ENCODE measurements at places on chromosomes 7 and 10.

GRCh38 chr10:95832216-95833041 is 75.3 kb upstream of the CC2D2B start:
- no peak for DNase-seq

DNA sequence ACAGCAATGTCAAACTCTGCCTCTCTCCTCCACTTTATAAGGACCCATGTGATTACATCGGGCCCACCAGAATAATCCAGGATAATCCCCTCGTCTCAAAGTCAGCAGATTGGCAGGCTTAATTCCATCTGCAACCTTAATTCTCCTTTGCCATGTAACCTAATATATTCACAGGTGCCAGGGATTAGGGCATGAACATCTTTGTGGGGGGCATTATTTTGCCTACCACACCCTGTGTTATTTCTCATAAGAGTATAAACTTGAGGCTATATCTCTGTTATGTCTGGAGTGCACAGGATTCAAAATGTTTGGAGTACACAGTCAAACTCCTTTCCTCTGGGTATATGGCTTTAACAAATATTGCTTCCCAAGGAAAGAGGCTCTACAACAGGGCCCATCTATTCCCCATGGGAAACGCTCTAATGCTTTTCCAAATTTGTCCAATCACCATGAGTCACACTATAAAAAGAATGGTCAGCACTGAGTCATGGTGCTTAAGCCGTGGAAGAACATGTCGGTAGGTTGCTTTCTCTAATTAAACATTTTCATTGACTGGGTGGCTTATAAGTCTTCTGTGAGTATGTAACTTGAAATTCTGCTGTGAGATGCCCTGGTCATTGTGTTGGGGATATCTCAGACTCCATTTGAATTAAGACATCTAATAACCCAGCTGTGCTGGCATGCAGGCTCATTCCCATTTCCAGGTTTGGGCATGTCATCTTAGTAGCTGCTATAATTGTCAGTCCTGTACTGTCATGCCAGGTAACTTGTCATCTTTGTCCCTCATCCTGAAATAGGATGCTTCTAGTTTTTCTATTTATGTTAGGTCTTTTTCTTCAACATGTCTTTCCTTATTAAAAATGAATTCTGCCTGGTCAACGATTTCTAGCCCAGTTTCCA is 11.5 kb upstream of the AKR1B10 start:
- no peak for DNase-seq

DNA sequence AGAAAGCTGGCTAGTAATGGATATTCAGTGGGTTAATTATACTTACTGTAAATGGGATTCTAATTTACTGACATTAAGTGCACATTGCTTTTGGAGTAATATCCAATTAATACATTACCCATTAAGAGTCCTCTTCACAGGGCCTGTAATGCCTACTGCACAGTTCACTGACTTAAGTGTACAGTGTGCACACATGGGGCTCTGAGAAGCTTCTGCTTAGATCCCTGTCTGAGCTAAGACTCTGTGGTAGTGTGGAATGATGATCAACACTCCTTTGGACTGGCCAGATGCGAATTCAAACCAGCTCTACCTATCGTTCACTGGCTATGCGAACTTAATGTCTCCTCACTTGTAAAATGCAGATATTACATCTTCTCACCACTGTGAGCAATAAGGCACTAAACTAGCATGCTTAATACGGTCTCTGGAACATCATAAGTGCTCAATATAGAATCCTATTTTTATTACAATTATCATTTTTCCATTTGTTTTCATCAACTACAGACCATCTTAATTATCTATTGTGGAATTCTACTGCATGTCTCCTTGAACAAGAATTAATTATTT is 53.8 kb upstream of the SEC61G start:
- no peak for DNase-seq

DNA sequence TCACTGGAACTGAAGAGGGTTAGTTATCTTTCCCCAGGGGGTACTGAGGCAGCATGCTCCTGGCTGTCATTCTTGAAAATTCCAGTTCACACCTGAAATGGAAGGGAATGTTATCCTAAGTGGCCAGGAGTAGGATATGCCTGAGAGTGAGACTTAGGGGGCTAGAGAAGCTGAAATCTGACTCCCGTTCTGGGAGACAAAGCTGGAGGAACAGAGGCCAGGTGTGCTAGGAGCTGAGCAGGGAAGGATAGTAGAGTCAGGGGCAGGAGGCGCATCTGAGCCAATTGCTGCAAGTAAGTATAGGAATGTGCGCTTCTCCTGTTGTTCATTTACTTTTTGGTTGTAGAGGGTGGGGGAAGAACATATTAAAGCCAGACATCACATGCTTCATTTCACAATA is 58.1 kb upstream of the KIAA1217 start:
- no peak for DNase-seq

DNA sequence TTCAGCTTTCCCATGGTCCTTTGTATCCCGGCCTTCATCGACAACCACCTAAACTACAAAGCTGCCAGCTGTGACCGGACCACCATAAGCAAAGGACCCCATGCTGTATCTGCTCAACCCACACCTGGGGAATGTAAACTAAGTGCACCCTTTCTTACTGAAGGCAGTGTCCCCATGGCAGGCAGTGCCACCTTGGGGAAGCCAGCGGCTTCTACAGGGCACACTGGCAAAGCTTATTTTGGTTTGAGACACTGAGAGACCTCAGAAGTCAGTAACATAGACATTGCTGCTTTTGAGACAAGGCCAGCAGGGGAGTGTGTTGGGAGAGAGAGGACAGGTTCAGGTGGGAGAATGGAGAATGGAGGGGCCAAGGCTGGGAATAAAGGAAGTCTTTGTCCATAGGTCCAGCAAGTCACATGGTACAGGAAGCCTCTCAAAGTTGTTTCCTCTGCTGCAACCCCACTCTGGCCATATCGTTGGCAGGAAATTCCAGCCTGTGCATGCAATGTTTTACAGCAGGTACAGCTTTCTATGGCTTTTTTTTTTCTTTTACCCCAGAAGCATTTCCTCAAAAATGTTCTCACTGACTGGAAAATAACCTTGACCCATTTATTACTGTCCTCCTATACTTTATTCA is 85.9 kb upstream of the NPVF start:
- DNase-seq = no peak

GRCh38 chr10:105192146-105192545 is 551.1 kb downstream of the SORCS3 start:
- DNase-seq = no peak

DNA sequence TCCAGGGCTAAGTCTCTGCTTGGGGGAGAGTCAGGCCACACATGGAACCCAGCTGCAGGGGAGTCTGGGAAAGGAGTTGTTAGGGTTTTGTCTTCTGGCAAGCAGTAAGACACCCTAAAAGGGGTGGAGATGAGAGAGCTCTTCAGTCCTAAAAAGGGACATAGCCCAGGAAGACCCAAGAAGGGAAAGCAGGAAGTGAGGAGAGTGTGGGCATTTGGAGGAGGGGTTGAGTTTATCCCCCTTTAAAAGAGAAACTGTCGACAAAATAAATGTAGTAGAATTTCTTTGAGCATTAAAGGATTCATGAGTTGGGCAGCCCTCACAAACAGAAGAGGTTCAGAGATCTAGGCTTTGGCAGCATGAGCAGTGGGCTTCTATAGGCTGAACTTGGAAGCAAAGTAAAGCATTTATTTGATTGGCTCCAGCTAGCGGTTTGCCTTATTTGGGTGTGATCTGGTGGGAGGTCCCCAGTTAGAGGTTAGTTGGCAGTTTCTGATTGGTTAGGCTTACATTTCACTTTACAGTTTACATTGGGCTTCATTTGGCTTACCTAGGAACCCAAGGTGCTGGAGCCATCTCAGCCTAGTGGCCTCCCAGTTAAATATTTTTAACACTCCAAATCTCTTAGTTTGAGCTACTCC is 246.7 kb downstream of the CAMK1D start:
- DNase-seq = no peak
